ENCODE measurements at places on chromosomes 4 and X.

- DNase-seq, result no peak
Observed at GRCh38 chrX:123756320-123756719, 23.5 kb upstream of the THOC2 start.

DNA sequence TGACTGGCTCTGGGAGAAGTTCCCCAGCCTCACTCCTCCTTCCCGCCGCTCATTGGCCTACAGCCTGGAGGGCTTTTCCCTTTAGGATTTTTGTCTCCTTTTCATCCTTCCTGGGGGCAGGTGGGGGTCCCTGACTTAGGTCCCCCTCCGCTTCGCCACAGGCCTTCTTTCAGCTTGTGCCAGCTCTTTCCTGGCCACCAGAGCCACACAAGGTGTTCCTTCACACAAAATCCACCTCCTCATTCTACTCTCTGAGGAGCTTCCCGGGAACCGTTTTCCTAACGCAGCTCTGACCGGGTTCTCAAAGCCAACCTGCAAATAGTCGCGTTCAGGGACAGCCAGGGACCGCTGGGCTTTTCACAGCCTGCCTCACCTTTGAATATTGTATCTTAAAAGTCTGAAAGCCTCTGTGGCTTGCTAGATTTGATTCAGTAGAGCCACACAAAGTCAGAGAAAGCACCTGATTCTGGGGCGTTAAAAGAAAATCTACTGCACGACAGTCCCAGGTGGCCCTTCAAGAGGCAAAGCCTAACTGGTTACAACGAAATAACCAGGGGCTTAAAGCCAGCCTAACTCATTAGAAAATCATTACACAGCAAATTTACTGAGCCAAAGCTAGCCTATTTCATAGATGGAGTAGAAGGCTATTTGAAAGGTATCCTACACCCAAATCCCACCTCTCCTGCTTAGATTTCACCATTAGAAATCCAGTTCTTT lies 731 bp upstream of the GPC3 start:
- DNase-seq, result no peak

DNA sequence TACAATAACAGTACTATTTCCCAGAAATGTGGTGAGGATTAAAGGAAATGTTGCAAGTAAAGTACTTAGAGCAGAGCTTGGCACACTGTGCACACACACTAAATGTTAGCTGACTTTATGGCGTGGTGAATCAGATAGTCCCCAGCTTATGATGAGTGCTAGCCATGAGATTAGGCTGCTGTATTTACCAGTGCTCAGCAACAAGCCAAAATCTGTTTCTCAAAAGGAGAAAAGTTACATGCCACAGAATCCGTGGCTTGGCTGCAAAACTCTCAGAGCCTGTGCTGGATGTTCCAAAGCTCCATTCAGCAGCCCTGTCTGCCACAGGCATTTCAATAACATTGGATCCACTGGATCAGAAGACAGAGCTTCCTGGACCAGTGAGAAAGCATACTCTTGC lies 12.8 kb upstream of the STBD1 start:
- peak; percentile 47 for DNase-seq

GRCh38 chr4:13126976-13127910 lies 356.9 kb downstream of the RAB28 start:
- DNase-seq, result no peak

DNA sequence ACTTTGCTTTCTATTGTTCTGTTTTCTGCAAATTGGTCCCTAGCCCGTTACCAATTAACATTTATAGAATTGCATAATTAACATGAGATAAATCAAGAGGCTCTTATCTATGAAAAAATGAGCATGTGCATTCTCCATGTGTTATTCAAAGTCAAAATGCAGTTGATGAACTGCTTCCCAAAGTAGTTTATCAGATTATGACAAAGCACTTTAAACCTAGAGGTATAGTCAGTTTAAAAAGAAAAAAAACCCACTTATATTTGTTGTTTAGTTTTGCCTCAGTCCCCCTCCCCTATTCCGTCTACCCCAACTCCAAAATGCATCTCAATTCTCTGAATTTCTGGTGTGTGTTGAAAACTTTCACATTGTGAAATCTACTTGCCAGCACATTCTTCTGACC lies 119.5 kb downstream of the ATXN3L start:
- no peak for DNase-seq
